ENCODE measurements at places on chromosomes 6 and 20. TPM values are rescaled to one million over a fixed set of nuclear protein-coding genes. Genes with fewer than 3 reads are reported as not detected.

Gene MAS1
- polyA plus RNA-seq = 0.16 TPM

Gene FAM83C
- 0.96 TPM for polyA plus RNA-seq

Gene FAM120B
- 33.8 TPM for polyA plus RNA-seq

Gene C6orf163
- polyA plus RNA-seq = 10.1 TPM

Gene FAM217A
- polyA plus RNA-seq = 35.3 TPM

Gene SGK2
- 1.3 TPM for polyA plus RNA-seq

Gene SH3BGRL2
- polyA plus RNA-seq = 5.5 TPM

Gene OR12D2
- not detected for polyA plus RNA-seq

Gene WASF1
- 158 TPM for polyA plus RNA-seq

Gene MAP3K4
- 45.0 TPM for polyA plus RNA-seq

Gene CFAP61
- polyA plus RNA-seq = 76.0 TPM

Gene C6orf118
- 18.3 TPM for polyA plus RNA-seq

Gene ADTRP
- 49.6 TPM for polyA plus RNA-seq

Gene SPTLC3
- polyA plus RNA-seq = 11.3 TPM

Gene SRPK1
- polyA plus RNA-seq = 86.3 TPM

Gene TUBB2A
- polyA plus RNA-seq = 23.7 TPM

Gene SRMS
- 0.42 TPM for polyA plus RNA-seq

Gene OVOL2
- polyA plus RNA-seq = 22.7 TPM

Gene SLC4A11
- 10.7 TPM for polyA plus RNA-seq

Gene POM121L2
- 18.4 TPM for polyA plus RNA-seq

Gene MLN
- polyA plus RNA-seq = not detected

Gene MKKS
- 37.1 TPM for polyA plus RNA-seq

Gene MRAP2
- polyA plus RNA-seq = 4.1 TPM

Gene COL20A1
- polyA plus RNA-seq = 17.2 TPM

Gene ZC3H12D
- polyA plus RNA-seq = 0.61 TPM

Gene TMC2
- 0.59 TPM for polyA plus RNA-seq

Gene TP53TG5
- polyA plus RNA-seq = 28.2 TPM

Gene TFAP2B
- polyA plus RNA-seq = 0.63 TPM

Gene OPRM1
- 8.7 TPM for polyA plus RNA-seq

Gene PPIL6
- polyA plus RNA-seq = 54.6 TPM

Gene ESF1
- polyA plus RNA-seq = 4.5 TPM

Gene LAMA4
- polyA plus RNA-seq = 37.6 TPM

Gene DST
- polyA plus RNA-seq = 94.8 TPM

Gene GRIK2
- polyA plus RNA-seq = 1.1 TPM

Gene IRF4
- polyA plus RNA-seq = 1.8 TPM

Gene ADGRF5
- polyA plus RNA-seq = 13.1 TPM

Gene BPIFB2
- polyA plus RNA-seq = 1.6 TPM

Gene DNAH8
- polyA plus RNA-seq = 19.0 TPM

Gene BEND6
- 0.87 TPM for polyA plus RNA-seq

Gene MYT1
- 2.9 TPM for polyA plus RNA-seq

Gene F13A1
- 53.0 TPM for polyA plus RNA-seq

Gene SLC32A1
- polyA plus RNA-seq = 0.96 TPM

Gene MATN4
- polyA plus RNA-seq = 1.1 TPM

Gene ZNF311
- polyA plus RNA-seq = 5.8 TPM

Gene FABP7
- polyA plus RNA-seq = not detected

Gene SIRPB1
- polyA plus RNA-seq = 0.84 TPM

Gene ADGB
- polyA plus RNA-seq = 53.0 TPM

Gene RBM24
- polyA plus RNA-seq = 8.9 TPM

Gene OGFRL1
- polyA plus RNA-seq = 5.0 TPM

Gene LAMP5
- 1.7 TPM for polyA plus RNA-seq

Gene C4A
- polyA plus RNA-seq = 114 TPM

Gene PTK7
- 60.8 TPM for polyA plus RNA-seq

Gene TNFRSF6B
- 3.0 TPM for polyA plus RNA-seq

Gene TGM2
- 49.0 TPM for polyA plus RNA-seq

Data from testis (tissue), 5 donors.